ENCODE measurements at places on chromosomes 2 and 18.

GRCh38 chr2:98299211-98299905 is 46.9 kb upstream of the CNGA3 start:
- no peak for DNase-seq

DNA sequence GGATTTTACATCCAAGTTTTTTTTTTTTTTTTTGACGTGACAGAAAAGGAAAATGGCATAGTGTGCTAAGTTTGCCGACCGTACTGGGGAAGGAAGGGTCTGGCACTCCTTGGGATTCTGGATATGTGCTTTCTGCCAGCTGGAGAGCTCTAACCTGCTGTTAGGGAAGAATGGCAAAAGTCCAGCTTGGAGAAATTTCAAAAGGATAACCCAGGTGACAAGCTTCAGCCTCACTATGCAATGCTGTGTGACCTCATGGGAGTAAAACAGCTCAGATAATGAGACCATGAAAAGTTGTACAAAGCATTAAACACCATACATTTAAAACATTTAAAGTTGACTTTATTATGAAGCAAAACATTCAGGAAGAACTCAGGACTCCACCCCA is 10.3 kb upstream of the GPR45 start:
- DNase-seq: no peak

DNA sequence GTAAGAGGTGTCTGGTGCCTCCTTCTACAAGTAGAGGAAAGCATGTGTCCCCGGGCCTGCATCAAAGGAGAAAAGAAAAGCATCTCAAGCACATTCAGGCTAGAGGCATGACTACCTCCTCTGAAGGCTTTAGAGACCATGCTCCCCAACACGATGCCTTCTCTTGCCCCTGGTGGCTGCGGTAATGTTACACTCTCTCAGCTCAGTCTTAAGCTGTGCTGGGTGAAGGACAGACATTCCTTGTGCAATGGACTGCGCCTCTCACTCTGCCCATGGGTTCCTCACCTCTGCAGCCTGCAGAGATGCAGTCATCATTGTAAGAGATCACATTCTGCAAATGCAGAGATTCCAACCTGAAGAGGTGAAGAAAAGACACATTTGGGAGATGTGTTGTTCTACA is 148.2 kb upstream of the HNRNPA3 start:
- DNase-seq: no peak

DNA sequence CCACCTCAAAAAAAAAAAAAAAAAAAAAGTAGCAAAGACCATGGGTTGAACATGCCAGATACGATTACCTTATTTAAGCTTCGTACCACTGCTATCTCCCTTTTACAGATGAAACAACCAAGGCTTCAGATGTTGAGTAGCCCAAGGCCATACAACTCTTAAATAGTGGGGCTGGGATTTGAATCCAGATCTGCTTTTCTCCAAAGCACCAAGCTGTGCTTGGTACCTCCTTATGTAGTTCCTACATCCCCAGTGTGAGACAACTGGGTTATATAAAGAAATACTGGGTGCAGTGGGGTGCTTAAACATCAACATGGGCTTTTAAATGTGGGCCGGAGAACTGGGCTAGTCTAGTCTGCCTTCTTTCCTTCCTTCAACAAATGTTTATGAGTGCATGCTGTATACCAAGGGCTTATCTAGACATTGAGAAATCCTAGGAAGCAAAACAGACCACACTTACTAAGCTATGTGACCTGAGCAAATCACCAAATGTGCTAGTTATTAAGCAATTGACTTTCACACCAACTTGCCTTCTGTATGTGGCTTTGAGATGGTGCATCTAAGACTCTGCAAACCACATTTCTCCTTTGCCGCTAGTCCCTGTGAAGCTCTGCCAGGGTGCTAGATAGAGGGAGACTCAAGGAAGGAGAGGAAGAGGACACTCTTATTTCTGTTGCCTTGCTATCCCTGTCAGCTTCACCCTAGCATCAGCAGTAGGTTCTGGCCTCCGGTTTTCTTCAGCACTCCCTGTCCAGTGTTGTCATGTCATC is 206.8 kb upstream of the FBXO11 start:
- DNase-seq: peak; percentile 96

DNA sequence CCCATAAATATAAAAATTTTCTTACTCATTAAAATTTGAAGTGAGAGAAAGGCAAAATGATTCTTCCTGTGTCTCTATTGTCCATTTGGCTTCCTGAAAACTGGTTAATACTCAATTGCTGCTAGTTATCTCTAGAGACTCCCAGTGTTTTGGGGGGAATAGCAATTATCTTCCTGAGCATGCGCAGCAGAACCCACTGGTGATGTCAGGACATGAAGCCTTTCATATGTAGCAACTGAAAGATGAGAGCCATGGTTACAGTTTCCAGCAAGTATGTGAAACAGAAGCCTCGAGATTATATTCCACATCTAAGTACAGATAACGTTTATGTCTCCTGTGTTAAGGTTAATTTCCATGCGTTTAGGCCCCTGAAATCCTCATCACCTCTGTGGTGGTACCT is 254.3 kb upstream of the FIGN start:
- DNase-seq: peak; percentile 1

- DNase-seq: no peak
Measured at GRCh38 chr2:237153181-237153580, 67.5 kb downstream of the COPS8 start.

- peak; percentile 16 for DNase-seq
Measured at GRCh38 chr2:152743002-152743401, 24.6 kb downstream of the ARL6IP6 start.

- no peak for DNase-seq
Measured at GRCh38 chr2:73825408-73825807, 3.4 kb upstream of the STAMBP start.

- DNase-seq: peak; percentile 71
Measured at GRCh38 chr2:56522605-56523089, 338.9 kb downstream of the CCDC85A start.

DNA sequence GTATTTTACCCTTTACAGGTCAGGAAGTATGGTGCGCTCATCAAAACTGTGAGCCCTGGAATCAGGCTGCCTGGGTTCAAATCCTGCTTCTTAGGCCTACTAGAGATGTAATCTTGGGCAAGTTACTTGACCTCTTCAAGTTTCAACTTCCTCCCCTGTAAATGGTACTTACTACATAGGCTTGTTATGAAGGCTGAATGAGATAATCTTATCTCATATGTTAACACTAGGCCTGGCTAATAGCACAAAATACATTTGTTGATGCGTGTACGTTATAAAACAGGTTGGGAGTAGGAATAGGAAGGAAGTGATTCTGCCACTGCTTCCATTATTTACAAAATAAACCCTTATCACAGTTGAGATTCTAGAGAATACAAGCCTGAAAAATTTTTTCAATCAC is 1.7 kb upstream of the RFTN2 start:
- DNase-seq: peak; percentile 41

DNA sequence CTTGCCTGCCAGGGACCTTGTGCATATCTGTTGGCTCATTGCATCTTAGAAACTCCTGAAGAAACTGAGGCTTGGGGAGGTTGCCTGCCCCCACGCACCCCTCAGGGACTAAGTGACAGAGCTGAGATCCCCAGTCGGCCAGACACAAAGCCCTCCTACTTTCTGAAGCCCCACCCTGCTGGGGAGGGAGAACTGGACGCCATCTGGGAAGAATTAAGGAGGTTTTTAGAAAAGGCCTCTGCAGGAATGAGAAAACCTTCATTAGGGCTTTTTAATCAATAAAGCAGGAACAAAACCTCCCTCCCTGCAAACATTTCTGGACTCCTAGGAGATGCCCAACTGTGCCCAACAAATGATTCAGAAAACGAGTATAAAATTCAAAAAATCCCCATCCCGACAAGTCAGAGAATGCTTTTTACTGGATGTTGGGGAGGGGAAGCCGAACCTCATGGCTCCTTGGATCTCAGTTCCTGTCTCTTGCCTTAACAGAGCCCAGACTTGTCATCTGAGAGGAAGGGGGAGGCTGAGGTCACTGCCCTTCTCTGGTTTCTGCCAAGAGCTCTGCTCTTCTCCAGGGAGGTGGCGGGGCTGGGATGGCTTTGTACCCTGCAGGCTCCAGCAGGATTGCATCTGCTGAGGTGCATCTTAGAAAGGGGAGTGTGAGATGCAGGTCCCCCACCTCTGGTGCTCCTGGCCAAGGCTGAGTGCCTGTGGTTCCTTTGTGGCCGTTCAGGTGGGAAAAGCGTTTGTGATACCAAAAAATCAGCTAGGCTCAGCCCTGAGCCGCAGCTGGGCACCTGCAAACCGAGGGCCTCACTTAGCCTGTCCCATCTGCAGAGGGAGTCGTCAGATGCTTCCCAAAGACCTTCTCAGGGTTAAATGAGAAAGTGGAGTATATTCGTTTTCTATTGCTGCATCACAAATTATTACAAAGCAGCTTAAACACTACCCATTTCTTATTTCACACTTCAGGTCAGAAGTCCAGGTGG is 142.4 kb downstream of the ZFP36L2 start:
- DNase-seq: peak; percentile 75

- DNase-seq: no peak
Measured at GRCh38 chr2:143515318-143515717, 386.1 kb downstream of the ARHGAP15 start.
